Activated CD4-positive, alpha-beta memory T cell treated with anti-CD3 and anti-CD28 coated beads for 36 hours (primary cell): ENCODE measurements at places on chromosomes 11 and 22.
A peak's percentile ranks its signal among the peaks of the same experiment; 100 is the strongest.

- no peak for DNase-seq
Measured at GRCh38 chr11:101835506-101836063, 79.2 kb upstream of the CEP126 start.

DNA sequence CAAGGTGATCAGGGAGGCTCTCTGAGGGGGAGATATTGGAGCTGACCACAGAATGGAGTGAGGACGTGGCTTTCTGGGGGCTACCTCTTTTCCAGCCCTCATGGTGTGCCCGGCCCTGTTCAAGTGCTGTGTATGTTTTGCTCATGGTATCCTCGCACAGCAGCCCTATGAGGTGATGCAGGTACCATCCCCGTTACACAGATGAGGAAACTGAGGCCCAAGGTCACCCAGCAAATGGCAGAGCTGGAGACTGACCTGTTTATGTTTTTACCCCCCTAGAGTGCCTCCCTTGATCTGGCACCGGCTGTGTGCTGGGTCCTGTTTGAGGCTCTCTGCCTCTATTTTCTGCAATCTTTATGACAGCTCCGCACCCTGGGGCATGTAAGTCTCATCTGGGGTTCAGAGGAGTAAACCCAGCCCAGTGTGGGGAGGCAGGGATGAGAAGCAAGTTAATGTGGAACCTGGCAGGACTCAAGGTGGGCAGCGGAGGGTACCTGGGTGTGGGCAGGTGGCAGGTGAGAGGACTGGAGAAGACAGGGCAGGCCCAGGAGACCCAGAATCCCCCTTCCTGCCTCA, 20.8 kb downstream of the SGSM1 start:
- no peak for DNase-seq

DNA sequence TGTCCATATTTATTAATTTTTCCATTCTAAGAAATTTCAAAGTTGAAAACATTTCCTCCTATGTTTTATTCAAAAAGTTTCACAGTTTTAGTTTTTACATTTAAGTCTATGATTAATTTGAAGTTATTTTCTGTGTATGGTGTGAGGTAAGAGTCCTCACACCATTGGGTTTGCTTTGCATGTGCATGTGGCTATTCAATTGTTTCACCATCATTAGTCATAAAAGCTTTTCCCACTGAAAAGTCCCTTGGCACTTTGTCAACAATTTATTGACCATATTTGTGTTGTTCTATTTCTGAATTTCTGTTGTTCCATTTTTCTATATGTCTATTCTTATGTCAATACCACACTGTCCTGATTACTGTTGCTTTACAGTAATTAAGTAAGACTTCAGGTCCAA, 186.5 kb downstream of the KIF18A start:
- DNase-seq: no peak

- no peak for DNase-seq
Measured at GRCh38 chr11:17238377-17238776, 30.6 kb upstream of the PIK3C2A start.

- no peak for DNase-seq
Measured at GRCh38 chr11:117601006-117601708, 195.9 kb downstream of the DSCAML1 start.

- DNase-seq: no peak
Measured at GRCh38 chr11:133896642-133897330, 51.5 kb upstream of the SPATA19 start.

GRCh38 chr11:114178656-114179055, 117.5 kb upstream of the NNMT start:
- no peak for DNase-seq

GRCh38 chr11:87260811-87261210, 223.1 kb downstream of the TMEM135 start:
- no peak for DNase-seq

DNA sequence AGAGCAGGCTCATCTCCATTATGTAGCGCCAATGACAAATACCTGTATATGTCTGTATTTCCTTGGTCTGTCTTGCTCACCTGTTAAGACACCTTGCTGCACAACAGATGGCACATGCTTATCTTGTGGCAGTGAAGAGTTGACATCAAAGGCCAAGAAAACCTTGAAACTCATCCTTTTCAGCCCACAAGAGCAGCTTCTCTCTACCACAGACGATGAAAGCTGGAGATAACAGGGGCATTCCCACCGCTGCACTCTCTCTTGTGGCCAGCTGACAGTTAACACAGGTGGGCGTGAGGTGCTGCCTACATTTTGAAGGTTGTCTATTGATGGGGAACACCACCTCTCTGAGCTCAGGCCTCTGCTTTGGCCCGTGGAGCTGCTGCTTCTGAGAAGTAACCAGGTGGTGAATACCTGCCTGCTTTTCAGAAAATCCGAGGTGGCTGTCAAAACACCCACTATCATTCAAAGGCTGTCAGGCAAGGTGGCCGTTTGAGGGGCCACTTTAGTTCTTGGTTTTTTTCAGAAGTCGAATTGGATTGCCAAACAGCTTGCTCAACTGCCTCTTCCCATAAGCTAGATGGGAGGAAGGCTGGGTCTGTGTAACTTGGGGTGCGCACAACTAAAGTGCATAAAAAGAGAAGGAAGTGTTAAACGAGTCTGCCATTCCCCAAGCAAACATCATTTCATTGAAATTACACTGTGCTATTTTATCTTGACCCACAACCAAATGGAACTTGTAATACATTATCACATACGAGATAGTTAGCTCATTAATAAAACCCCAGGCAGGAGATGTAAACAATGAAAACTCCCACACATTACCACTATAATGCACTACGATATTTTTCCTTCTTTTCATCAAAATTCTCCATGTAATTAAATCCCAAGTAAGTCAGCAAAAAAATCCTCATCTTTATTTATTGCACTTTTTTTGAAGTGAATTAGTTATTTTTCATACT, 87.1 kb upstream of the RAG2 start:
- DNase-seq: peak; percentile 42

DNA sequence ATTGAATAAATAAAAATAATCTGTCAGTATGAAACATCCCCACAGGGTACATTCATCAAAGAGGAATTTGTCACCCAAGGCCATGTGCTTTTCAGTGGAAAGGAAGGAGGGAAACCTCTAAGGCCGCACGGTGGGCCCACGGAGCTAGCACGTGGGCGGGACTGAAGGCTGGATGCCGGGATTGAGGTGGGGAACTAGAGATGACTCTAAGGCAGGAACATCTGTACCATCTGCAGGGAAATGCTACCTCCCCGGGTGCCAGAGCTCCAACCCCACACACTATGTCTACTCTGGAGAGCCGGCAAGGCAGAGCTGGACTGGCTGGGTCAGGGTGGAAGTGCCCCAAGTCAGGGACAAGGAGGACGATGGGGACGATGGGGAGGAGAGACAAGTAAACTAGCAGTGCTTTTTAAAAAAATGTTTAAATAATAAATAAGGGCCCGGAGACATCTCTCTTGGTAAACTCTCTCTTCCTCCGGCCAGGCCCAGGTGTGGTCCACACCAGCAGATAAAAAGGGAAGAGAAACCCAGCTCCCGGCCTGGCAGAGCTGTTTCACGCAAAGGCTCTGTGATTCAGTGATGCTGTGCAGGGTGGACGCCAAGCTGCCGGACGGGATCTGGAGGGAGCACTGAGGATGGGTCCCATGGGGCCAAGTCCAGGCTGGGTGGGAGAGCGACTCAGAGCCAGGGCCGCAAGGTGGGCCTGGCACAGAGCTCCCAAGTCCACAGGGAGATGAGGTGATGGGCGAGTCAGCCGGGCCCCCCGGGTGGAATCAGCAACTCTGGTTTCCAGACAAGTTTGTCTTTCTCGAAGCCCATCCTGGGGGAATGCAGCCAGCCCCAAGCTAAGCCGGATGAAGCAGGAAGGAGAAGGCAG, 5.8 kb downstream of the LIF start:
- DNase-seq: no peak

DNA sequence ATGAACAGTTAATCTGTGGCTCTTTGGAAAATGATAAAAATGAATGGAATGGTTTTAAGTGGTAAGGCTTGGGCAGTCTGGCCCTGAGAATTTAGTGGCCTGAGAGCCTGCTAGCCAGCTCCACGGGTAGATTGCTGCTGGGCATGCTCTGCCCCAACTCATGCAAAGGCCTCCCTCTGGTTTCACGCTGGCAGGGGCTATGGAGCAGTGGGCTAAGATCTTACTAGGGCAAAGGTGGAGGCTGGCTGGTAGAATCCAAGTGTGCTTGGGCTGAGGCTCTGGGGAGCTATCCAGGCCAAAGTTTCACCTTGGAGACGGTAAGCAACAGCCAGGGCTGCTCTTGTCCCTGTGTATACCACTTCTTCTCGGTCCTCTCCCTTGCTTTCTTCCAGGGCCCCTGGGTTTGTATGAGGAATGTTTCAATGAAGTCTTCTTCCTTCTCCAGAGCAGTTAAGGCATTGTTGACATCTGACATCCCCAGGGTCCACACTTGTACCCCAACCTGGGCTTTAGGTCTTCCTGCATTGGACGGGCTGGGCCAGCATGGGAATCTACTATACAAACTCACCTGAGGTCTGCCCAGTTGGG, 27.4 kb downstream of the UBE2L3 start:
- DNase-seq: no peak

GRCh38 chr22:36659762-36660509, 43.6 kb downstream of the CACNG2 start:
- DNase-seq: peak; percentile 62

- DNase-seq: no peak
Measured at GRCh38 chr11:46612326-46612725, 4.7 kb downstream of the HARBI1 start.
